GM20000 (cell line): ENCODE measurements at places on chromosomes 11 and 22.

DNA sequence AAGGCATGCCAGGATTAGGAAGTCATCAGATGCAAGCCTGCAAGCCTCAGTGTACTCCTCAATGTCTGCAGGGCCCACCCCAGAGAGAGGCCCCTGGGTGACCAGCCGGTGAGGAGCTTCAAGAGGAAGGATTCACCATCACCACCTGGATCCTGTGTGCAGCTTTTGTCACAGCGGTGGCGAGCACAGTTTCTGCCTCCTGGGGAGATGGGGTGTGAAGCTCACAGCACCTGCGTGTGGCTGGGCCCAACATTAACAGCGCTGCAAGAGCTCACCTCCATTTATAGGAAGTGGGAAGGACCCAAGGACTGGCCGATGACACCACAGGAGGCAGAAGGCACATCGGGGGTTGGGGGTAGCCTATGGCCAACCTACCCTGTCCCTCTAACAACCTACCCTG is 235.3 kb downstream of the CTTN start:
- DNase-seq: no peak

DNA sequence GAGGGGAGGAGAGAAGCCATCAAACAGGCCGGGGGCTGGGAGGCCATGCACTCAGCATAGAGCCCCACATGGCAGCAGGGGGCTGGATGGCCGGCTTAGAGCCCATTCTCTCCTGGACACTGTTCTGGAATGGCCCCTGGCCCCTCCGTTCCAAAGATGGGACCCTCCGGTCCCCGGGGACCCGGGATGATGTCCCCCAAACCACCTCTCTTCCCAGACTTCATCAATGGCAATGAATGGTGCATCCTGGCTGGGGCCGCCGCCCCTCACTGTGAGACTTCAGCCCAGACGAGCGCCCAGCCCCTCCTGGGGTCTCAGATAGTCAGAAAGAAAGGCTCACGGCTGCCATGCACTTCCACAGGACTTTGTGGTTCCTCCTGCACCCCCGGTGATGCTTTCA is 13.8 kb upstream of the RTN4R start:
- no peak for DNase-seq

DNA sequence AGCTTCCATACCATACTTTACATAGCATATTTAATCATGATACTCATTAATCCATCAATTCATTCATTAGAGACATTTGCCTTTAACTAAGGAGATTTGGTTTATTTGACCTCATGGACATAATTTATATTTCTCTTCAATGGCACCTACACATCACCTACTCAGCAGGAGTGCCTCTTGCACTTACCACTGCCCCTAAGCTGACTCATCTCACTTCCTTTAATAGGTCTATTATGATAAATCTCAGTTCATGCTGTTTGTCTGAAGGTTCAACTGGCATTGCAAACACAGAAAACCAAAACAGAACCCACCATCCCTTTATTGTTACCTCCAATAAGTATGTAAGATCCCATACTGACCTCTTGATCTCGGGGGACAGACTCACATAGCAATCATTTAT is 186.7 kb downstream of the LUZP2 start:
- no peak for DNase-seq

GRCh38 chr11:96254087-96254486 is 88.9 kb downstream of the MAML2 start:
- peak; percentile 40 for DNase-seq

DNA sequence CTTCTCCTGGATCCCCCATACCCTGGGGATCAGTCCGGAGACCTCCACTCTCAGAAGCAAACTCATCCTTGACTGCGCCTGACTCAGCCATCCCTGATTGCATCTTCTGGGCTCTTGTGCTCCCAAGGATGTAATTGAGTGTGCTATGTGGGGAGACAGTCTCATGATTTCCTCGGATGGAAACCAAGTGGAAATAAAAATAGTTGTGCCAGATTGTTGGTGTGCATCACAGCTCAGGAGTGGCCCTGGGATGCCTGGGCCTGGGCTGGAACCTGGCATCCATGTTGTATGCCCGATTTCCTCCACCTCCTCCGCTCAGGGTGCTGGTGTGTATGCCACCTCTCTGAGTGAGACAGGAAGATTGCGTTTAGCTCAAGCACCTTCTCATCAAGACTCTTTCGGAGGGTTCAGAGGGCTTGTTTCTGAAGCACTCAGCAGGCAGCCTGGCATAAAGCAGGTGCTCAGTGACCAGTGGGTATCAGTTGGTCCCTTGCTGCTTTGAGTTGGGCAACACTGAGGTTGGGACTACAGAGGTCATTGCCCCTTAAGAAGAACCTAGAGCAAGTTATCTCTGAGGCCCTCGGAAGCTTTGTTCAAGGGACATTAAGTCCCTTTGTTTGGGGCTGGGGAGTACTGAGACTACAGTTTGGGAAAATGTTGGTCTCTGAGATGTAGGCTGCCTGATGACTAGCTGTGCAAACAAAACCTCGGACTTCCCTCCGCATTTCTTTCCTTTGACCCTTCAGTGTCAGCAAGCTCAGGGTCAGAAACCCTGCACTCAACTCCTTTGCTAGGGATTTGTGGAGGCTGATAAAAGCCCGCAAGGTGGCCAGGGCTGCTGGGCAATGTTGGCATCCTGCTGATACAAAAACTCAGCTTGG is 24.8 kb upstream of the MICAL2 start:
- DNase-seq: no peak

DNA sequence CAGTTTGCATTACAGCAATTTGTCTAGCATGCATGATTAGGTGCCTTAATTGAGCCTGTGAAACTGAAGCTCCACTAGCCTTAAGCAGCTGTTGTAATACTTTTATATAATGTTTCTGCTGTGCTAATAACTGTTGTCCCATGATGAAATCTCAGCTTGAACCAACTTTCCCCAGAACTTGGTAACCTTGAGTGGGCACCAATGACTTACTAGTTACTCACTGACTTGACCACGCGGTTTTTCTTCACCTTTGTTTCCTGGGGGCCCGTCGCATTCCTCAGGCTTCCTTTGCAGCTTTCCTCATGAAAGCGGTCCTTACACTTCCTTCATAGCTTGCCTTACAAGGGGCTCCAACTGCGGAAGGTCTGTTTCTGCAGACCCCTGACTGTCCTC is 11.2 kb upstream of the GLYATL1 start:
- no peak for DNase-seq

GRCh38 chr11:16820324-16821092 is 82.1 kb downstream of the C11orf58 start:
- DNase-seq: peak; percentile 83

DNA sequence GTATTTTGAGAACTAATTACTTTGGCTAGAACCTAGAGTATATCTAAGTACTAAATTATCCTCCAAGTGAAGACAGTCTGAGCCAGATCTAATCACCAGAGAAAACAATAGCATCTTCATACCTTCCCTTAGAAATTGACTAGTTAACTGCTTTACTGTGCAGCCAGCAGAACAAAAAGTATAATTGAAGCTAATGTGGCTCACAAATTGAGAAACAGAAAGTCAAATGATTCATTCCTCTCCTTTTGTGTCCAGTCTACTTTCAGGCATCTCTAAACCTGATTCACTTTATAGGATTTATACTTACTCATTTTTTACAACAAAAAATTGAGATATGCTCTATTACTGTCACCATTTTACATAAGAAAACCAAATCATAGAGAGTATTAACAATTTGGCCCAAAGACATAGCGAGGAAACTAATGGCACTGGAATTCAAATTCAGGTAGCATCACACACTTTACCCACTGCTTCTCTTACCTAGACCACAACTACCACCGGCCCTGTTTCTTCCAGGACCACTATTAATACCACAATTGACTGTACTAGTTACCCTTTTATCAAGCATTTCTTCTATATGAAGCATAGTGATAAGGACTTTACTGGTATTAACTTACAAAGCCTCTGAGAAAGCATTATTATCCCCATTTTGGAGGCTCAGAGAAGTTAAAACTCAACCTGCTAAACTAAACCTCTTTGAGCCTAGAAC is 1402.6 kb upstream of the TENM4 start:
- DNase-seq: peak; percentile 5

DNA sequence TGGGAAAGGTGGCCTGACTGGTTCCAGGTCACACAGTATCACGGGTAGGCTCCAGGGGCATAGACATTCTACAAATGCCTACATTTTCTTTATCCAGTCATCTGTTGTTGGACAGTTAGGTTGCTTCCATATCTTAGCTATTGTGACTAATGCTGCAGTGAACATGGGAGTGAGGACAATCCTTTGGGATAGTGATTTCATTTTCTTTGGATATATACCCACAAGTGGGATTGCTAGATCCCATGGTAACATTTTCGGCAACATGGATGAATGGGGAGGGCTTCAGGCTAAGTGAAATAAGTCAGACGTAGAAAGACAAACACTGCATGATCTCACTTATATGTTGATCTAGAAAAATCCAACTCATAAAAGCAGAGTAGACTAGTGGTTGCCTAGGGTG is 744.3 kb downstream of the NTM start:
- DNase-seq: no peak

DNA sequence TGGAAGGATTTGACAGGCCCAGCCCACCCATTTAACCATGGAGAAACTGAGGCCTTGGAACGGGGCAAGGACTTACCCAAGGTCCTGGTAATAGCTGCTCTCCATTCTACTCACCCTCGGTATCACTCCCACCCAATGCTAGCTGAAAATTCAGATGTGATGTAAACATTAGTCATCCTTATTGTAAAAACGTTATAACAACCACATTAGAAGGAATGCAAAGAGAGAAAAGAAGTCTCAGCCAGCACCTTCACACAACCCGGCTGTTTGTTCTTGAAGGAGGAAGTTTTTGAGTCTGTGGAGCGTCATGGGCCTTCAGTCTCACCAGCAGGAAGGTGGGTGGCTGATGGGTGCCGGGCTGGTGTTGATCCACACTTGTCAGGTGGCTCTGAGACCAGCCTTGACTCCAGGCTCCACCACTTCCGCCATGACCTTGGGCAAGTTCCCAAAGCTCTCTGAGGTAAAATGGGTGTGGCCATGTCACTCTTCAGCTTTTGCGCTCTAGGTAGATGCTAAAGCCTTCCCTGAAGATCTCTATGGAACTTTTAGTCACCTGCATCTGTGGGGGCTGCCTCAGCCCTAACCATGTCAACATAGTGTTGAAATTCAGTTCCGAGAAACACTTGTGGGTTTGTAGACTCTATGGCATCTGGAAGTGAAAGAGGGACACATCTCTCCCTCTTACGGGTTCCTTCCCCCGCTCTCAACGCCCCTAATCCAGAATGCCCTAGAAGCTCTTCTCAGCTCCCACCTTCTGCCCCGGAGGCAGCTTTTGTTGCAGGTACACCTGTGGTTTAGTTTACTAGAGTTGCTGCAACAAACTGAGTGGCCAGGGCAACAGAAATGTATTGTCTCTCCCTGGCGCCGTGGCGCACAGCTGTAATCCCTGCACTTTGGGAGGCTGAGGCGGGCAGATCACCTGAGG is 14.8 kb downstream of the CD6 start:
- no peak for DNase-seq

DNA sequence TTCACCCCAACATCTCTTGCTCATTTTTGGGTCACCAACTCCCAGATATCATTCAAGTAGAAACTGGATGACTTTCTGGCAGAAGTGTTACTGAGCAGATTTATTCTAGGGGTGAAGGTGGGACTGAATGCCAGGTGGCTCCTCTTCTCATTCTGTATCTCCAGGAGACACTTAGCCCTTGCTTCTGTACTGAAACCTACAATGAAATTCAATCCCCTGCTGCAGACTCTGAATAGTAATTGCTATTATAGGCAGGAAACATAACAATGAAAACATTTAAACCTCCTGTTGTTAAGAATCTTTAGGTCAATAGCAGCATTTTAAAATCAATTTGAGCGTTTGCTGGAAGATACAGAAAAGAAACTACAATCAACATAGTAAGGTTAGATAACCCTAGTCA is 879.4 kb upstream of the TENM4 start:
- DNase-seq: no peak

DNA sequence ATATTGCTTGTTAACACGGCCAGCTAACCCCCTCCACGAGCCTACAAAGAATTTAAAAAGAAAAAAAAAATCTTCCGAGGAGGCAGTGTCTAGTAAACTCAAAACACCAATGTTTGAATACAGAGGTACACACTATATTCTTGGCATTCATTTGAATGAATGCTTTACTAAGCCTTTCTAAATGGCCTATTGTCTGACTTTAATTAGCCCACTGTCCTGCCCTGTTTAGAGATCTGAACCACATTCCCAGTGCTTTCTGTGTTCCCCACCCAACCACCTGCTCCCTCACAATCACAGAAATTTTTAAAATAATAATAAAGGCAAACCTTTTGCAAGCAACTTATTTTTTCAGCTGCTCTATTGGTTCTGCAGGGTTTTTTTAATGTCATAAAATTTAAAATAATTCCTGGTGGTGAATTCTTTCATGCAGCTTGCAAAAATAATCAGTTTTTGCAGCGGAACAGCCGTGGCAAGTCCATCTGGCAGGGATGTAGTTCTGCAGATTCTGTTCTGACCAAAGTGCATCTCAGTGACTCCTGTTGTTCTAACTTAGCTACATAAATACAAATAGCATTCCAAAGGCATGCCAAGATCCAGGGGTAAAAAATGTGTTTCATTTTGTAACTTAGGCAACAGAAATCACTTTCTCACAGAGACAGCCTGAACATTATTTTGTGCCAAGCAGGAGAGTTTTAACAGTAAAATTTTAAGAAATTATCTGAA is 23.8 kb downstream of the POU2AF2 start:
- DNase-seq: no peak

DNA sequence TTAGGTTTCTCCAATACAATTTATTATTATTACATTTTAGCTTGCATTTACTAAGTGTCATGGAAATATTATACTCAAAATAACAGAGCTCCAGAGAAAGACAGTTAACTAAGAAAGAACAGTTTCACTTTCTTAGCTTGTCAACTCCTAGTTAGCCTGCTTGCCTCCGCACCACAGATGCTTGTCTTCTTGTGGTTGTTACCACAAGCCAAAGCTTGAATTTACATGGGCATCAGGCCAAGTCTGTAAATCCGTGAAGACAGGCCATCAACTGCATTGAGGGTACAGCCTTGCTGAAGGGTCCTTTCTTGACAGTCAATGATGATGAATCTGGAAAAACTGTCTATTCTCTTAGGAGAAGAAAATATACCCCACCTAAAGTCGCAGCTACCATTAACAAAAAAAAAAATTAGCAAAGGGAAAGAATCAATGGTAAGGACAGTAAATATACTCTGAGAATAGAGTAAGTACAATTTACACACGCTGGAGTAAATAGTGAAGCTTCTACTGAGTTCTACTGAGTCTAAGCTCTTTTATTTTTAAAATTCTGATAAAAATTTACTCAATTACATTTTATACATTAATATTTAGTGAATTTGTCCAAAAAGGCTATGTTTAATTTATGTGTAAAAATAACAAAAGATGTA is 15.6 kb upstream of the DENND5A start:
- peak; percentile 37 for DNase-seq

GRCh38 chr22:30420347-30421125 is 5.0 kb upstream of the MTFP1 start:
- no peak for DNase-seq

GRCh38 chr11:21894492-21894891 is 298.4 kb upstream of the ANO5 start:
- DNase-seq: no peak

DNA sequence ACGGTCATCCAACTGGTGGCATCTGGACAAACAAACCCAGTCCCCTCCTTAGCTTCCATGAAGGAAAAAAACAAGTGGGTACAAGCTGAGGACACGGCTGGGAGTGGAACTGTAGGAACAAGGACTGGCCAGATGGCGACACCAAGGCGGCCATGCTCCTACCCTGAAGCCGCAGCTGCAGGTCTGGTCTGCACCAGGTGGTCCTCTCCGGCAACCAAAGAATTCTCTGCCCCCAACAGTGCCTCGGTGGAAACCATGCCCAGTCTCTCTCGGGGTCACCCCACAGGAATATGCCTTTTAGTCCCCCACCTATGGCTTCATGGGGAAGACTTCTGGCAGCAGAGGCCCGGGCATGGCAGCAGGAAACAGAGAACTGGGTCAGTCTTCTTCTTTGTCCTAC is 22.6 kb downstream of the OVOL1 start:
- no peak for DNase-seq
